ENCODE measurements at places on chromosomes 12 and 14. TPM values are rescaled to one million over a fixed set of nuclear protein-coding genes. Genes with fewer than 3 reads are reported as not detected.

Gene PIK3C2G
- 5.8 TPM for total RNA-seq

- no peak for DNase-seq
These were observed 4.7 kb upstream of the EIF2S3B start for GRCh38 chr12:10501030-10501429.

DNA sequence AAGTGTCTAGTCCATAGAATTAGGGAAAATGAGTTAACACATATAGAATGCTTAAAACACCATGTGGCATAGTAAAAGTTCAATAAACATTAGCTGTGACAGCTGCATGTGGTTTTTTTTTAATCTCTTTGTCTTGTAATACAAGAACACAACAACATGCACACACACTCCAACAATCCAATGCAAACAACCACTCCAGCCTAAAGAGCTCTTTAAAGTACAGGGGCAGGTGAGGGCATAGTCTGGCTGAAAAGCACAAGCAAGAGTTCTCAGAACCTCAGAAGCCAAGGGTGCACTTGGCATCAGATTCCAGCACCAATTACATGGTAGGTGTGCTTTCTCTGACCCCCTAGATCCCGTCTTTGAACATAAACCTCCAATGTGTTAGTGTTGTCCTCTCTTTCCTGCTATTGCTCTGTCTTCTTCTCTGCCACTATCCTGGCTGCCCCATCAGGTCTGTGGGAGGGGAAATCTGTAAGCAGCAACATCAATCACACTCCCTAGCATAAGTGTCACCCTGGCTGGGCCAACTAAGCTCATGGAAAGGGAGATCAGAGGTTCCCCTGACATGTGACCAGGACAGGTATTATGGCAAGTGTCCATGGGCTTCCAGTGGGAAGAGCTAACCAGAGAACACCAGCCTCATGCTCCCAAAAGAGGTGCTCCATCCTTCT lies 91.0 kb downstream of the SLC8A3 start:
- DNase-seq = no peak

GRCh38 chr14:94890785-94891184 lies 120.9 kb upstream of the GSC start:
- no peak for DNase-seq

GRCh38 chr12:96774496-96775256 lies 132.4 kb upstream of the NEDD1 start:
- no peak for DNase-seq

DNA sequence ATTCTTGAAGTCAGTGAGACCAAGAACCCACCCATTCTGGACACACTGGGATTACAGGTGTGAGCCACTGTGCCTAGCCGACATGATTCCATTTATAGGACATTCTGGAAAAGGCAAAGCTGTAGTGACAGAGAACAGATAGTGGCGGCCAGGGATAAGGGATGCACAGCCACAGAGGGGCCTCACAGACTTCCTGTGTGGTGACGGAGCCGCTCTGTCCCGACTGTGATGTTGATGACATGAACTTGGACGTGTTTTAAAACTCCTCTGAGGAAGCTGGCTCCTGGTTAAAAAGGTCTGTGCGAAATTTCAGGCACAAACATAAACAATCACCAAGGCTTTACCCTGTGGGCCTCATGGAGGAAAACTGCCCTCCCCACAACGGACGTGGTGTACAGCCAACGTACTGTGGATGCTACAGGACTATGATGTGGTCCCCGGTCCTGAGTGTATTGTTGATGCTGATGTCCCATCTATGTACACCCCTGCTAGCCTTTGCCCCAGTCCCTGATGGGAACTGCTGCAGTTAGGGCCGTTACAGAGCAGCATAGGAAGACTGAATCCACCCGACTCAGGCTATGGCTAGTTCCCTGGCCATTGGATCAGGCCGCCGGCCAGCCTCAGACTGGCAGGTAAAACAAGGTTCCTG lies 15.9 kb downstream of the ZNF605 start:
- no peak for DNase-seq

- DNase-seq = no peak
These were observed 67.8 kb upstream of the TMCC3 start for GRCh38 chr12:94718114-94718513.
